Stimulated activated CD8-positive, alpha-beta memory T cell treated with anti-CD3 and anti-CD28 coated beads, Interleukin-7, amount 100 ng/mL, for 24 hours (primary cell): ENCODE measurements at places on chromosomes 4 and X.

DNA sequence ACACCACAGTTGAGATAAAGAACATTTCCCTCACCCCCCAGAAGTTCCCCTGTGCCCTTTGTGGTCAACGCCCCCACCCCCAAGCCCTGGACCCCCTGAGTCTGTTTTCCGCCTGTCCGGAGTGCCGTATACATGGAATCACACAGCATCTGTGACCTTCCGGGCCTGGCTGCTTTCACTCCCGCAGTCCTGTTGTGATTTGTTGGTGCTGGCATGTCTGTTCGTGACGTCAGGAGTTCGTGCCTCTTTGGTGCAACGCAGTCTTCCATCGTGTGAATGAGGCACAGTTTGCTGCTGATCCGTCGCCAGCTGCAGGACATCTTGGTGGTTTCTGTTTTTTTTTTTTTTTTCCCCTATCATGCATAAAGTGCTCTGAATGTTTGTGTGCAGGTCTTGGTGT, 62.1 kb downstream of the PSAPL1 start:
- no peak for DNase-seq

DNA sequence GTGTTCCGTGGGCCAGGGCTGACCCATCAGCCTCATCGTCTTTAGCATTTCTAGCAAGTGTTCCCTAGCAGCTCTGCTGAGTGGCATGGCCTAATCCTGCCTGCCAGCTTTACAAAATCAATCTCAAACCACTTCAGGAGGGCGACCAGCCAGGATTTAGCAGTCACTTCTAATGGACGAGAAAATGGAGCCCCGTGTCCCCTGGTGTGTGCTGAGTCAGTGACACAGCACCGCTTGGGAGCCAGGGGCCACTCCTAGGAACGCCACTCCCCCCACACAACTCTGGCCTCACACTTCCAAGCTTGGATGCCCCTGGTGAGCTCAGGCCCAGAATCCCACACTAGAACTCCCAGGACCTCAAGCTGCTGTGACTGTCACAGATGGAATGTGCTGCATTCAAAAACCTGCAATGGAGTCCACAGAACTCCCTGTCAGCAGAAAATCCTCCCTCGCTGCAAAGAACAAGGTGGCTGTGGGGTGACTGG, 311.2 kb upstream of the GATB start:
- no peak for DNase-seq

DNA sequence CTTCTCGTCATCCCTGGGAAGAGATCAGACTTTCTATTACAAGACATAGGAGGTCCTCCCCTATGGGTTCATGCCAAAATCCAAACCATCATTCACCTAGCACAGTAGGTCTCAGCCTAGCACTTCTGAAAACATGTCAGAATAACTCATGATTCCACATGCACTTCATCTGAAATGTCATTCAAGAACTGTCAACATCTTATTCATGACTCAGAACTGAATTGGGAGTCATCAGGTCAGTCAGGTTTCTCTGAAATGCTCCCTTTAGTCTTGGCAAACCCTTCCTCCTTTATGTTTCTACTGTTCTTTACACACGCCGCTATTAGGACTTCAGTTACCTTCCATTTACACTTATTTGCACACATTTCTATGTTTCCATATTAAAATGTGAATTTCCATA, 67.2 kb downstream of the ANTXR2 start:
- DNase-seq: no peak

DNA sequence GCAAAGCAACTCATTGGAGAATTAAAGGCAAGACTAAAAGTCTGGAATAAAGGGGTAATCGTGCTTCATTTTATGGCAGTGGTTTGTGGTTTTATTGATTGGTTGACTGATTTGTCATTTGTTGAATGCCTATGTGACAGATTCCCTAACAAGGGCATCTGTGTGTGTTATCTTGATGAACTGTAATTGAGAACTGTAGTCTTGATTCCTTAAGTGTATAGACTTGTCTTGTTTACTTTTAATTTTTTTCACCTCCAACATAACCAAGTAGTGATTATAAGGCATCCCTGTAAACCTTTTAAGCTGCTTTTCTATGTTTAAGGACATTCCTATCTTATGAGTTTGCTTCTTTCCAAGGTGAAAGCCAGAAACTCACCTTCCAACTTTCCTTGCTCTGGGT, 216.0 kb upstream of the TAPT1 start:
- no peak for DNase-seq

DNA sequence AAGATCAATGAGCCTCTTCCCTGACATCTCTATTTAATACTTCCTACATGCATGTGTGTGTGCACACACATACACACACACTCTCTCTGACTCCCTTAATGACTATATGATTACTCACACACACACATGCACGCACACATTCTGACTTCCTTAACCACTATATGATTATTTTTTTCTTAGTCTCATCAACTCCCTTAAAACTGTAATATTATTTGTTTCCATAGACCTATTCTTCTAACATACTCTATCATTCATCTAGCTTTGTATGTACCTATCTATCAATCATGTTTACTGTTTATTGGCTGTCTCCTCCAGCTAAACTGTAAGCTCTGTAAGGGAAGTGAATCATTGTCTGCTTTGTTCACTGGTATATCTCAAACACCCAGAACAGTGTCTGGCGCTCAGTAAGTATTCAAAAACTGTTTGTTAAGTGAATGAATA, 236.6 kb downstream of the RASL11B start:
- no peak for DNase-seq

- DNase-seq: no peak
Measured at GRCh38 chr4:5751666-5752375, 40.8 kb downstream of the EVC start.

DNA sequence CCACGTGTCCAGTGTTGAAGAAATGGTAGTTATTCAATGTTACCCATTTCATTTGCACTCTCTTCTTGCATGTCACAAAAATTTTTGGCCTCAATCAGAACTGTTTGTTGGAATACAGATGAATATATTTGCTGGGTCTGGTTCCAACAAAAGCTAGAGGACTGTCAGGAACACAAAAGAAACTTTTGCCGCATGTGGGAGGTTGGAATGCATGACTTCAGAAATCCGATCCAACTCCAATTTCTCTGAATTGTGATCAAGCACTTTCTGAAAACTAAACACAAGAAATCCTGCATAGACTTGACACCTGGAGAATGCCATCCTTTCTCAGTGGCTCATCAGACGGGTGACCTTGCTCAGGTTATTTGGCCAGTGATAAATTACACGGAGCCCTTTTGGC, 15.4 kb downstream of the SETD7 start:
- DNase-seq: no peak

- no peak for DNase-seq
Measured at GRCh38 chrX:110143454-110144210, 140.7 kb downstream of the TMEM164 start.

DNA sequence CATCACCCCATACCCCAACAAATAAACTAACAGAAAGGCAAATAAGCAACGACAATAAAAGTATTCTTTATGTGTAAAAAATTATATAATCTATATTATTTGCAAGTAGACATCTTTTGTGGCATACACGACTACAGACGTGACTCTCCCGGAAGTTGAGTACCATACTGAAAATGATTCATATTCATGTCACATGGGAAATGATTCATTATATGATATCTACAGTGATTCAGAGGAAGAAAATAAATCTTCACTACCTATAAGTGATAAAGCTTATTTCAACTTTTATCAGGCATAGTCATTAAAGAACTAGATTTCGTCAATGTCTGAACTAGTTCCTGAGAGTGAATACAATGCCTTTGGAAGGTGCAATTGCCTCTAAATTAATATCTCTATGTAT, 4.6 kb upstream of the ANTXR2 start:
- DNase-seq: no peak

GRCh38 chr4:145808021-145808650, 128.2 kb downstream of the C4orf51 start:
- DNase-seq: no peak
